ENCODE measurements at places on chromosomes 2 and 18.
A peak's percentile ranks its signal among the peaks of the same experiment; 100 is the strongest.

DNA sequence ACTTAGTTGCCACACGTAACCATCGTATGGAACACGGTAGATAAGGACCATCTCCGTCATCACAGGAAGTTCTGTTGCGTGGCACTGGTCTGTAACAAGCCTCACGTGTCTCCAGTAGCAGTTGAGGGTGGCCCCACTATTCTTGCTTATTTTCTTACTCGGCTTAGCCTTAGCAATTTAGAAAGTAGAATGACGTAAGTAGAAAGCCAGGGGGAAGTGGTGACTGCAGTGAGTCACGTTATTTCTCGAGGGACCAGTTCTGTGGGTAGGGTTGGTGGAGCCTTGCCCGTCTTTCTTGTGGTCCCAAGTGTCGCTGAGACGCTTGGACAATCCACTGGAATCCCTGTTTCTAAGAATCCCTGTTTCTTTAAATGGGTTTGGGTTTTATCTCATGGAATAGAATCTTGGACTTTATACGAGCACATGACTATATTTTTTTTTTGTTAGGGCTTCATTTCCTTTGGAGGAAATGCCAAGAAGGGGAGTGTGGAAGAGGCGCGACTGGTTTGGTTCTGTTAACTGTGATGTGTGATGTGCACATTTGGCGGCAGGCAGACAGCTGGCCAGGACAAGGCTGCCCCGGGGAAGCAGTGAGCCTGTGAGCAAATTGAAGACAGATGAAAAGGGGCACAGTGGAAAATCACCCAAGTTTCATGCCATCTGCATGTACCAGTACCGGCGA, 96.2 kb downstream of the CABLES1 start:
- DNase-seq = peak; percentile 96

DNA sequence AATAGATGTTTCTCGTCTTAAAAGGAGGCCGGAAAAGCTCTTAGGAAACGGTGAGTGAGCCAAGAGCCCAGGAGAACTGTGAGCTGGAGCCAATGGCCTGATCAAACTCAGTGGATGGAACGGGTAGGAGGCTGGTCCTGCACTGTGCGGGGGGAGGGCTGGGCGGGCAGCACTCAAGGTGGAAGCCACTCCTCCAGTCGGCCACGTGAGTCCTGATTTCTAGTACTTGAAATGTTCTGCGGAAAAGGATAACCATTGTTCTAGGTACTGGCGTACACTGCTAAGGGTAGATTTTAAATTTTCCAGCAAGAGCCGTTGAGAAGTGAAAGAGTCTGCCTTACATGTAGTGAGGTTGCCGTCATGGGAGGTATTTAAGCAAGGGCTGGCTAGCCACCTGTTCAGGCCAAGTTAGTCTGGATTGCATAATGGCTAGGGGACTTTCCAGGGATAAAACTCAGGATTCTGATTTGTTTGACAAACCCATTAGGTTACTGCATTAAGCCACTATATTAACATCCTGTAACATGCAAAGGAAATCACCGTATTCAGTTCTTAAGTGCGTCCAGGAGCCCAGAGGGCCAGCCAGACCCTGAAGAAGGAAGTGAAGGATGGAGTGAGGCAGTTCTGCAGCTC, 51.3 kb upstream of the ODC1 start:
- no peak for DNase-seq

DNA sequence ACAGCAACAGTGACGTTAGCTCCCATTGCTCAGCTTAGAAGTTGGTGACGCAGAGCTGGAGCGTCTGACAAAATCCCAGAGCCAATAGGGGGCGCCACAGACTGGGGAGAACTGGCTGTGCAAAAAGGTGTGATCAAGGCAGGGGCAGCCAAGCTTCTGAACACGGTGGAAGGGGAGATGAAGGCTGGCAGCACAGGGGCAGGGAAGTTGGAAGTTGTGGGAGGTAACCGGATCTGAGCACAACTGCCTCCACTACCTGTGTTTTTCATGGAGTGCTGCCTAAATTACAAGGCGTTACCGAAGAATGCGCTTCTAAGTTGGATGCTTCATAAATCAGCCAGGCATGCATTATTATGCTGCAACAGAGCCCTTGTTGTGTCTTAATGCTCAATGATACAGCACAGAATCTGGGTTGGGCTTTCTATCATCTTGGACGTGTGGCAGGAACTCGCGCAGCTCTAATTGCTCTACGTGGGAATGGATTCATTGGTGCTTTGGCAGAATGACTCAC, 370.0 kb downstream of the SLC4A3 start:
- no peak for DNase-seq

DNA sequence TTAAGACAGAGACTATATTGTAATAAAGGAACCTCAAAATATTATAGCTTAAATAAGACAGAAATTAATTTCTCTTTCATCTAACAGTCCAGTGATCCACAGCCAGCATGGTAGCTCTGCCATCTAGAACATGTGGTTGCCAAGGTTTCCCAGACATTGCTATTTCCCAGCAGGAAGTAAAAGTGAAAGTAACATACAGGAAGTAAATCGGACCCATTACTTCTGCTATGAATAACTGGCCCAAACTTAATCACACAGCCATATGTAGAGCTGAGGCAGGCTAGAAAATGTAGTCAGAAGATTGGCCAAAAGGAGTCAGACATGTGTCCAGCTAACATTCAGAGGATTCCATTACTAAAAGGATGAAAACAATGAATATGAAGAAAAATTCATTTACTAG, 71.0 kb downstream of the NOL4 start:
- no peak for DNase-seq

GRCh38 chr2:172726172-172726735, 9.4 kb upstream of the RAPGEF4 start:
- no peak for DNase-seq

GRCh38 chr2:186852508-186852907, 3.5 kb upstream of the ZSWIM2 start:
- DNase-seq = no peak

GRCh38 chr2:165686800-165687199, 107.2 kb downstream of the GALNT3 start:
- no peak for DNase-seq

DNA sequence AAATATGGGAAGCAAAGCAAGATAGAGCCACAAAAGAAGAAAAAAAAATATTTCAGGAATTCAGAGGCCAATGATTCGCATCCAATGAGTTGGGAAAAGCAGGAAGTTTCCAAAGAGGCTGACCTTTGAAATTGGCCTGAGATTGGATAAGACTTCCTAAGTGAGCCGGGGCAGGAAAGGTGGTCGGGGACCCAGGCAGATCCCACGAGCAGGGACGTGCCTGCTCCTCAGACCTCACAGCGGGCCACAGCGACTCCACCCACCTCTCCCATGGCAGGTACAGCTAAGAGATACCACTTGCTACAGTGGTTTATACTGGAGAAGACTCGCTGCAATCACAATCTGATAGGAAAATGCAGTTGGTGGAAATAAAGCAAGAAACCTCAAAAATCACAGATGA, 102.8 kb upstream of the SALL3 start:
- DNase-seq = no peak

DNA sequence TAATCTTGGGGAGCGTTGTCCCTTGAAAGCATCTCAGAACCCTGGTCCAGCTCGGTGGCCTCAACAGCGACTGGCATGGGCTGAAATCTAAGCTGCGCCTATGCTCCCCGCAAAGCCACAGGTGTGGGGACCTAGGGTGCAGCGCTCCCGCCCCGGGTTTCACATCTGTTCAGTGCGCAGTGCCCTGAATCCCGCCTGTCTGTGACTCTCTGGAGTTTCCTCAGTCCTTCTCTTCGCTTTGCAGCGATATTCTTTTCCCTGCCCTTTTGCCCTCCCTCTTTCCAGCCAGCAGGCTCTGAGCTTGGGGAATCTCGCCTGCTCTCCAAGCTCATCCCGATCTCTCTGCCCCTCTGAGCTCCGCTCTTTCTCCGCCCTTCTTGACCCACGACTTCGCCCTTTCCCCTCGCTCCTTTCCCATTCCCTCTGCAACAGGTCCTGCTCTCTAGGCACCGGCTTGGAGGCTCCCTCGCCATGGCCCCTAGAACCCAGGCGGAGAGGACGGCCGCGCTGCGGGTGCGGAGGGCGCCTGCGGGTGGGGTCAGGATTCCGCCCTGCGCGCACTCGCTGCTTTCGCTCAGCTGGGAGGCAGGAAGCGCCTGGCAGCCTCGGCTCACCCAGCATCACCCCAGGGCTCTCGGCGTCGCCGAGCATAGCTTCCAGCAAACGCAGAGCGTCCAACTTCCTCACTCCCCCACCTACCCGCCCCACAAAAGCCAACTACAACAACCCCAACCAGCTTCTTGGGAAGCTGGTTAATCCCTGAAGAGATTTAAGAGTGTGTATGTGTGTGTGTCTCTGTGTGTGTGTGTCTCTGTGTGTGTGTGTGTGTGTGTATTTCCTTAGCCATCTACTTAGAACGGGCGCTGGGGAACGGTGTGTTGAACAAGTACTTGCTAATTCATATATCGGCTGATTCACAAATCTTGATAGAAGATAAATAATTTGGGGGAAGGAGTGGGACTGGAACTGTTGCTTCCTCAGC, 1.1 kb downstream of the GRP start:
- no peak for DNase-seq

DNA sequence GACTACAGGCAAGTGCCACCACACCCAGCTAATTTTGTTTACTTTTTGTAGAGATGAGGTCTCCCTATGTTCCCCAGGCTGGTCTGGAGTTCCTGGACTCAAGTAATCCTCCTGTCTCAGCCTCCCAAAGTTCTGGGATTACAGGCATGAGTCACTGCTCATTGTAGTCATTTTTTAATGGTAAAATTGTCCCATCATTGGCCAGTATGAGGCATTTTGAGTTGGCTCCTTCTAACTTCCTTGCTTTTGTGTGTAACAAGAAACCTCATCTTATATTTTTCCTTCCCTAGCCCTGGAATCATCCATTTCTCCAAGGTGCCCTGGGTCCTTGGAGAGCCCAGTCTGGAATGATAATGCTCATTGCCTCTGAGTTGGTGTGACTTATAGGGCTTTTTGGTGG, 148.5 kb downstream of the INHBB start:
- no peak for DNase-seq

DNA sequence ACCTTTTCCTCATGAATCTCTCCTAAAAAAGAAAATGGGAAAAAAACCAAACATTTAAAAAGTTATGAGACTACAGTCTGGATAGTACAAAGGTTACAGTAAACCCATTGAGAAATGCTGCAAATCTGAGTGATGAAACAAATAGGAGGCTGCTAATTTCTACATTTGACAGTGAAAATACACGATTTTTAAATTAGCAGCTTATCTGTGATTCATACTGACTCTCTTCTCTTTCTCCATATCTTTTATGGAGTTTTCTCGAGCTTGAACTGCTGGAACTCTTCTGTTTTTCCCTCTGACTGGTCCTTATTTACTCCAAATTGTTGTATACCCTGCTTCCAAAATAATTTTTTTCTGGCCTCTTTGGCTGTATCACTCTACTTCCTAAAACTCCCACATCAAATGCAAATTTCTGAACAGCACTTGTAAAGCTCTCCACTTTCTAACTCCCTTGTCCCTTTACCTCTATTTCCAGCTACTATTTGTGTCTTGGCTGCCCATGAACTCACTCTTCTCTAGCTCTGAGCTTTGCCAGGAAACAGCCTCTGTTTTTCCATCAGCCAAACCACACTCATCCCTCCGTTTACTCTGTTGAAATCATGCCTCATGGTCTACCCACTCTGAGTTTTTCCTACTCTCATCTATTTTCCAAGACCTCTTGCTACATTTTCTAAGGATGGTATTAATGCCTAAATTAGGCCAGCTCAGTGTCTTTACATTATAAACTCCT, 73.7 kb downstream of the RBMS1 start:
- DNase-seq = no peak

DNA sequence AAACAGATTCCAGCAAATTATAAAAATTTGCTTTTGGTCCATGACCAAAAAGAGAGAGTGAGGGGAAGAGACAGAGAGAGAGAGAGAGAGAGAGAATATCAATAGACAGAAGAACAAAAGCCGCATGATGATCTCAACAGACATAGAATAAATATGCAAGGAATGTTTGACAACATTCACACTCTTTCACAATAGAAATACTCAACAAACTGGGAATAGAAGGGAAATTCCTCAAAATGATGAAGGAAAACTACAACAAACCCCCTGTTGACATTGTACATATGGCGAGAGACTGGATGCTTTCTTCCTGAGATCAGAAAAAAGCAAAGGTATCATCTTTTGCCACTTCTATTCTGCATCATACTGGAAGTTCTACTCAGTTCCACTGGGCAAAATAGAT, 309.7 kb downstream of the RAD51AP2 start:
- DNase-seq = no peak

- no peak for DNase-seq
Observed at GRCh38 chr18:56060967-56061541, 473.1 kb upstream of the TCF4 start.

DNA sequence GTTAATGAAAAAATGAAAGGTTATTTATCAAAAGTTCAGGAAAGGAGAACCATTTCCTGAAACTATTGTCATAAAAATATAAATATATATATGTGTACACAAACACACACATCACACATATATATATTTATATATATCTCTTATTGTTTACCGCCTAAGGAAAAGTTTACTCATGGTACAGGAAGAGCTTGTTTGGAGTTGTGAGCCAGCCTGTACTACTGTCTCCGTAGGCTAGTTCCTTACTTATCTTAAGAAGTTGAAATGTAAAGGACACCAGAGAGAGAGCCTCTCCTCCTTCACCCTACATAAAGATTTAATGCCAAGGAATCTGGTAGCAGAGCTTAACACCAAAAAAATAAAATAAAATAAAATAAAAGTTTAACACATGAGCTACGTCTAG, 19.6 kb downstream of the DSC1 start:
- no peak for DNase-seq

DNA sequence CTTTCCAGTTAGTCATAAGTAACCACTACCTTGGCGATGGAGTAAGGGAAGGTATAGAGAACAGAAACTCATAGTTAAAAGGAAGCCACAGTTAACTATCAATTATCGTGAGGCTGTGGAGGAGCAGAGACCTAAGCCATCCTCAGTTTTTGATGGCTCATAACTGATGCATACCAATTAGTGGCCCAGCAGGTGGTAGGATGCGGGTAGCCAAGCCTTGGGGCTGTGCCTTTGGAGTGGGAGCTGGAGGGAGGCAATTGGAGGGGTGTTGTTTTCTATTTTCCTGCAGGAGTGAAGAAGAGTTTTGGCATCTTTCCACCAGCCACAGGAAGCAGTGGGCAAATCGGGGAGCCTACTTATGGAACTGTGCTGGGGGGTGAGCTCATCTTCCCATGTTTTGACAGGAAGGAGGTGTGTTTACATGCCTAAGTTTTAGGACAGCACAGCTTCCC, 194.8 kb downstream of the TPGS2 start:
- DNase-seq = no peak

DNA sequence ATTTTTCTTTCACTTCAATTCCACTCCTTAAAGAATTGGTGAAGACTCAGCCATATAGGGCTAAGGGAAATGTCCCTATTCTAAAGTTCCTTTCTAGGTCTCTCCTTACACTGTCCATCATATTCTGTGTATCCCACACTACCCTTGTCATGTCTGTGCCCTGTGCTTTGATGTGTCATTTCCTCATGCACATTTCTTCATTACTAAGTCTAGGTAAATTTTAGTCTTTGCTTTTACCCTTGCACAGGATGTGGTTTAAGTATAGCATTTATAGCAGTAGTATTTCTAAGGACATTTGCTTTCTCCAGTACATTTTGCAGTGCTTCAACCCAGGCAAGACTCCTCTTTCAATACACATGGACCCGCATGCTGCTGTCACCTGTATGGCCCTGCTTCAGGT, 221.5 kb upstream of the ACVR2A start:
- DNase-seq = peak; percentile 34

- DNase-seq = no peak
Observed at GRCh38 chr2:68756178-68756577, 21.6 kb downstream of the ARHGAP25 start.

All from hematopoietic multipotent progenitor cell (in vitro differentiated cells).